ENCODE measurements at places on chromosomes 12 and 14.
A peak's percentile ranks its signal among the peaks of the same experiment; 100 is the strongest.

DNA sequence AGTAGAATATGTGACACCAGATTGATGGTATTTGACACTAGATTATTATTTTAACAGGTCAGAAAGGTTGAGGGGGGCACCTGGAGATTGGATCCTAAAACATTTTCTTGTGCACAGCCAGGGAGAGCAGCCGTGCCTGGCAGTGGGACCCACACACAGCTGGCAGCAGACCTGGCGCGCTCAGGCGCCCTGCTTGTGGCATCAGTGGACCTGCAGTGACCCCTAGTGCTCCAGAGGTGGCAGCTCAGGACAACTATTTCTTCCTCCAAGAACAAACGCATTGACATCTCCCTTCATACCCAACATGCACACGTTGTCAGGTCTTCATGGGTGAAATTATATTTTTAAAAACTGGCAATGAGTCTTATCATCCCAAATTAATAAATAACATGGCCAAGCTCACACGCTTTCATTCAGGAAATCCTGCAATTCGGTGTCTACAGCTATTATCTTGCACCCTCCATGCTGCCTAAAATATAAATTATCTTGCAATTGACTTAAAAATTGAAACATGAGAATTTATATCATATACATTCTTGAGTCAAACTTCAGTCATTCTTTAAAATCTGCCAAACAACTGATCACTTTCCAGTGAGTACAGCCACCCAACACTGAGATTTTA lies 7.7 kb upstream of the TMEM132D start:
- peak; percentile 4 for DNase-seq

- DNase-seq = no peak
These were observed 169.7 kb upstream of the G2E3 start for GRCh38 chr14:30389134-30389876.

DNA sequence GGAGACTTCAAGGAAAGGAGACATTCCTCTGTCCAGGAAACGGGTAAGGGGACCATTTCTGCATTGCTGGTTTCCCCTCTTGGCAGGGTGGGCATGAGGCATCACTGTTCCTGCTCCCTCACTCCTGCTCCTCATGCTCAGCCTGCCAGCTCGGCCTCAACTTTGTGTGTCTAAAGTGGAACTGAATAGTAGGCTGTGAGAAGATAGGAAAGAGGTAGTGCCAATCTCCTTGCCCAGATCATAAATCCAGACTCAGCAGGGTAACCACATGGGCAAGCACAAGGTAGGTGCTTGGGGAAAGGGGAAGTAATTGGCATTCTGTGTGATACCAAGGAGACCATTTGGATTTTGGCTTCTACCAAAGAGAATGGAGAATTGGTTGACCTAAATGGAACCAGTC lies 2.6 kb downstream of the LTB4R start:
- no peak for DNase-seq

GRCh38 chr14:49808780-49809179 lies 40.8 kb downstream of the KLHDC2 start:
- DNase-seq = no peak

DNA sequence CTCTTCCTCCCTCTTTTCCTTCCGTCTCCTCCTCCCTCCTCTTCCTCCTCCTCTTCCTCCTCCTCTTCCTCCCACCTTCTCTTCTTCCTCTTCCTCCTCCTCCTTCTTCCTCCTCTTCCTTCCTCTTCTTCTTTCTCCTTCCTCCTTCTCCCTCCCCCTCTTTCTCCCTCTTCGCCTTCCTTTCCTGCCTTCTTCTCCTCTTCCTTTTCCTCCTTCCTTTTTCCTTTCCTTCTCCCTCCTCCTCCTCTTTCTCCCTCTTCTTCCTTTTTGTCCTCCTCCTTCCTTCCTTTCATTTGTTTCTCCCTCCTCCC lies 36.0 kb downstream of the MEG3 start:
- DNase-seq = no peak

GRCh38 chr12:88539893-88540292 lies 40.4 kb downstream of the KITLG start:
- DNase-seq = no peak

GRCh38 chr12:24285448-24285847 lies 336.0 kb upstream of the SOX5 start:
- no peak for DNase-seq

DNA sequence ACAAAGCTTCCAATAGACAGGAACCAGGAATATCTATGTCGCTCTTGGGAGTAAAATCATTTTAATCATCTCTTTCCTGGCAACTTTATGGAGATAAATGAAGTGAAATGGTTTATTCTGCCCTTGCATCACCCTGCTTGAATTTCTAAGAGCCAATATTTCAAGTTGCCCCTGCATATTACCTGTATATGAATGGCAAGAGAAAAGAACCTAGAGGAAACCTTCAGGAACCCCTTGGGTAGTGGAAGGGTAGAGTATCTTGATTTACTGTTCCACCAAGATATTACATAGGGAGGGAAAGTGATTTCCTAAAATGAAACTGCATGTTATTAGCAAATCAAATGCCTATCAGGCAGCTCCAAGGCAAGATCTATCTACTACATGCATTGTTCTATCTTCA lies 308.4 kb upstream of the NAV3 start:
- no peak for DNase-seq
